ENCODE measurements at places on chromosomes 2 and 18.

- DNase-seq = no peak
Measured at GRCh38 chr2:127887776-127888130, 2.0 kb upstream of the AMMECR1L start.

DNA sequence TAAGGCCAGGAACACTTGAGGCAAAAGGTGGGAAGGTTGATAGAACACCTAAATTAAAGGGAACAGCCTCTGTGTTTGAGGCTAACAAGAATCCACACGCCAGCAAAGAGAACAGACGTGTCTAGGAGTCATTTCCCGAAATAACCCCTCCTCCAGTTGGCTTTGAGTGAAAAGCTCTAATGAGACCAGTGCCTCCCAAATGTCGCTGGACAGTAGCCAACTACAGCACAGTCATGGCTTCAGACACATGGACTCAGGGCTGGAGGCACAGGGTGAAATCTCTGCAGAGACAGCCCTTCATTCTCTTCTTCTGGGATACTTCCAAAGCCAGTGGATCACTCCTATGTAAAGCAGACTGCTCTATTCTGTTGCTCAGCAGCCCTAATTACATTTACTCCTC lies 49.6 kb downstream of the SOWAHC start:
- DNase-seq = no peak

DNA sequence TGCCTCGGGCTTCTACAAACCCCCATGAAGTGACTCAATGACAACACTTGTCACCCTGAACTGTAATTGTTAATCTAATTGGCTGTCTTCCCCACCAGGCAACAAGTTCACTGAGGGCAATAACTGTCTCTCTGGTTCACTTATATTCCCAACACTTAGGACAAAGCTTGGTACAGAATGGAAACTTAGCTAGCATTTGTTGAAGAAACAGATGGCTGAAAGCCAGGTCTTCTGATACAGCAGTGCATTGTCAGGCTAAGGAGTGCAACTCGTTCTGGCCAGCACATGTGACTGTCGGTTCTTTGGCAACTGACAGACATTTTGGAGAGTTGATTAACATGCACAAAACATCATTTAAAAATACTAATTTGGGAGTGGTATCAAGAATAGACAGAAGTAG lies 14.6 kb upstream of the DNAJC27 start:
- no peak for DNase-seq

- DNase-seq = no peak
Measured at GRCh38 chr18:38747153-38747552, 1181.6 kb upstream of the CELF4 start.

- DNase-seq = no peak
Measured at GRCh38 chr2:61420991-61421544, 49.8 kb downstream of the USP34 start.

All from CD4-positive, alpha-beta T cell treated with Interferon alpha-2 for 1 hour (primary cell).